ENCODE measurements at places on chromosomes 12 and 14.

- no peak for DNase-seq
These were observed 18.4 kb downstream of the SIVA1 start for GRCh38 chr14:104771374-104771773.

- no peak for DNase-seq
These were observed 706.9 kb upstream of the TMEM132C start for GRCh38 chr12:127560041-127560478.

- no peak for DNase-seq
These were observed 21.8 kb upstream of the EGLN3 start for GRCh38 chr14:33972583-33973081.

- no peak for DNase-seq
These were observed 107.8 kb downstream of the CALM1 start for GRCh38 chr14:90504643-90505042.

- DNase-seq, result no peak
These were observed 953.8 kb downstream of the TRHDE start for GRCh38 chr12:73225941-73226340.

GRCh38 chr14:77838831-77839511 is 39.1 kb downstream of the ADCK1 start:
- DNase-seq, result no peak

- no peak for DNase-seq
These were observed 50.5 kb downstream of the ATF7 start for GRCh38 chr12:53575502-53576249.

GRCh38 chr14:103330536-103330935 is 3.5 kb upstream of the EIF5 start:
- no peak for DNase-seq

DNA sequence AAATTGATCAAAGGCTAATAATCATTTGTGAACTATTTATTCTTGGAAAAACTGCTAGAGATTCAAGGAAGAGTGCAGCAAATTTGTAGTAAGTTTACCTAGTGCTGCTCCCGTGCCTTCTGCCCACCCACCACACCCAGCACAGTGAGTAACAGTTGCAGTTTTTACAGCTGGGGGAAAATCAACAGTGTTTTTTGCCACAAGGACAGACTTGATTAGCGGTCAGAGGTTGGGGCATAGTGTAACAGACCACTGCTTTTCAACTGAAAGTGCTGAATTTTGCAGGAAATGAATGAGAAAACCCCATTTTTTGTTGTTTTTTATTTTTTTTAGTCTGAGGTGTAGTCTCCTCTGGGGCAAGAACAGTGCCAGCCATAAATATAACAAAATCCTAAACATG is 7.5 kb upstream of the KLRK1 start:
- no peak for DNase-seq

GRCh38 chr14:81324011-81324410 is 76.1 kb downstream of the STON2 start:
- DNase-seq, result no peak

DNA sequence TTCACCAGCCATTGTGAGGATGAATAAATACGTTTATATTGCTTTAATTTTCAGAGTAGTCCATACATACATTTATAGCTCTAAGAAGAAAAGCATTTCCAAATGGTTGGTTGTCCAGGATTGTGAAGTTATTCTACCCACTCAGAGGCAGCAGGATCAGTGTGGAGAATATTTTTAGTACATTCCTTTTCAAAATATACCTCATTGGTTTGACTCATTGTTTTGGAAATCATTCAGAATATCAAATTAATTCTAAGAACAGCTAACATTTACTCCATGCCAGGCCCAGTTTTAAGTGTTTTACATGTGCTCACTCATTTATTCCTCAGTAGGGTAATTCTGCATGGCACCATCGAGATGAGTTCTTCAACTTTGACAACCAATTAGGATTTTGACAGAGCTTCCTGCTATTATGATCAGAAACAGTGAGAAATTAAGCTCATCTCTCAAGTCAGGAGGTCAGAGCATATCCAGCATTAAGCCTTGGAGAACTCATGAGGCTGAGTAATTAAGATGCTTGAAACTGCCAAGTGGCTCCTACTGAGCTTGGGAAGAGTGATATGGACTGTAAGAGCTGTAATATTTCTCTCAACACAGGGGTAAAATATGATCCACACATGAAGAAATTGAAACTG is 153.3 kb upstream of the CLEC14A start:
- DNase-seq, result no peak

DNA sequence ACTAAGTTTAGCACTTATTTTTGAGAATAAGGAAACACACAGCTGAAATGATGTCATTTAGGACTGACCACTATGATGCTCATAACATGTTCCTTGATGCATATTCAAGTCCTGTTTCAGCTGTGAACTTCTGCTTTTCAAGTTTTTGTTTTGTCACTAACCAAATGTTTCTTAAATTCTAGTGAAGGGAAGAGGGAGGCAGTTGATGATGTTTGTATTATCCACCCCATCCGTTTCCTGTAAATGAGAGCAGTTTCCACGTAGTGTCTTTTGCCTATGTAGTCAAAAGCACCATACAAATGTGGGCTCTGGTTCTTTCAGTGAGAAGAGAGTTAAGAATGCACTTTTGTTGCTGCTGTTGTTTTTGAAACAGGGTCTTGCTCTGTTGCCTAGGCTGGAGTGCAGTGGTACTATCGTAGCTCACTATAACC is 491.8 kb downstream of the PCNX1 start:
- DNase-seq, result no peak

- DNase-seq, result no peak
These were observed 569 bp upstream of the RGS6 start for GRCh38 chr14:71931492-71932228.

DNA sequence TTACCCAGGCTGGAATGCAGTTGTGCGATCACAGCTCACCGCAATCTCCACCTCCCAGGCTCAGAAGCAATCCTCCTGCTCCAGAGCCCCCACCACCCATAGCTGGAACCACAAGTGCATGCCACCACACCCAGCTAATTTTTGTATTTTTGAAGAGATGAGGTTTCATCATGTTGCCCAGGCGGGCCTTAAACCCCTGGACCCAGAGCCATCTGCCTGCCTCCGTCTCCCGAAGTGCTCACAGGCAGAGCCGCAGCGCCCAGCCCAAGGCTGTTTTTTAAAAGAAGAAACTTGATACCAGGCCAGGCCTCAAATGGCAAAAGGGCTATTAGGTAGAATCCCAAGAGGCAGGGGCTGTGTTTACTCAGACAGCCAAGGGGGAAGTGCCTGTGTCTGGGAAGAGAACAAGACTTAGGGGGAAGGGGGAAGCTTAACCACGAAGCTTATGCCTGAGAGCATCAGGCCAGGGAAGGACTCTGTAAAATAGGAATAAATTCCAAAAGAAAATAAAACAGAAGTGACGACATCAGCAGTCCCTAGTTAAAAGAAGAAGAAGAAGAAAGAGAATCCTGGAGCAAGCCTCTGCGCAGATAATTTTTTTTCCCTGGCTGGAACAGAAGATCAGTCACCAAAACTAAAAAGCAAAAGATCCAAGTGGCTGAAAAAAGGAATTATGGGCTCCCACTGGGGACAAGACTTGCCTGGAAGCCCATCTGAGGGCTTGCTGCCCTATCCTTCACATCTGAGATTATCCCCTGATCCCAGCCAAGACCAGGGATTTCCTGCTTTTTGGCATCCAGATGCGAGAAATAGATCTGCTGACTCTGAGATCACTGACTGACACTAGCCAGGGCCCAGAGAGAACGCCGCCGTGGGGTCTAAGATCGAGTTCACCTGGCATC is 170.5 kb downstream of the NDUFA12 start:
- no peak for DNase-seq

DNA sequence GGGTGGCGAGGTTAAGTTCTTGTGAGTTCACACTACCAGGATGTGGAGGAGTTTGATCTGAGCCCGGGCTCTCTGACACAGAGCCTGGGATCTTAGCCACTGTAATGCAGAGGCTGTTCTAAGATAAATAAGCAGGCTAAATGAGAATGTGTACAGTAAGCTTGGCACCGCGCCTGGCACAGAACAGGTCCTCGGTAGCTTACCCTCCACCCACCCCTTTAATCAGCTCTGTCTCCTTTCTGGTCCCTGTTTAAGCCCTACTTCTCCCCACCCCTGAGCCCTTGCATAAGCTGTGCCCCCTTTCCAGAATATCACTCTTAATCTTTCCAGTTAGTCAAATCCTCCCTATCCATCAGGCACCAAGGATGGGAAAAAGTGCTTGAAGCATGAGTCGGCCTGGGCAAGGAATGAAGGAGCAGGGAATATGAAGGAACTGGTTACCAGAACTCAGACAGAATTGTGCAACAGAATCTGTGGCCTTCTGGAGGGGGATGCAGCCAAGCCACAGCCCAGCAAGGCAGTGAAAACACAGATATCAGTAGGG is 32.8 kb upstream of the CMKLR1 start:
- DNase-seq, result no peak

- no peak for DNase-seq
These were observed 217.3 kb downstream of the ADGRD1 start for GRCh38 chr12:131171029-131171428.

DNA sequence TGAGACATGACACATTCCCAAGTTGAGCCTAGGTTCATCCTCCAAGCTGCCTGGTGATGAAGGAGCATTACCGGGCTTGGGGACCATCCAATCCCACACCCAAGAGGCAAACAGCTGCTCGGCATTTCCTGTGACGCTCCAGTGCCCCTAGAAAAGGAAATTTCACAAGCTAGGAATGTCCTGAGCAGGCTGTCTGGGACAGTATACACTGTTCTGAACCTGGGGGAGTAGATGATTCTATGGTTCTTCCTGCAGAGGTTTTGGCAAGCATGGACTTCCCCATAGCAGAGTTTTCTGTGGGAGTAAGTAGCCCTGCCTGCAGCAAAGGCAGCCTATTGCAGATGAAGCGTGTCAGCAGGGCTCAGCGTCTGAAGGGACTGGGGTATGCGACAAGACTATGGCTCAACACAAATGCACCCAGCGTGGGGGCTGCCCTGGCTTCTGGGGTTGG is 47.4 kb upstream of the SRSF5 start:
- no peak for DNase-seq

GRCh38 chr12:75155962-75156361 is 53.7 kb downstream of the KCNC2 start:
- DNase-seq, result no peak

DNA sequence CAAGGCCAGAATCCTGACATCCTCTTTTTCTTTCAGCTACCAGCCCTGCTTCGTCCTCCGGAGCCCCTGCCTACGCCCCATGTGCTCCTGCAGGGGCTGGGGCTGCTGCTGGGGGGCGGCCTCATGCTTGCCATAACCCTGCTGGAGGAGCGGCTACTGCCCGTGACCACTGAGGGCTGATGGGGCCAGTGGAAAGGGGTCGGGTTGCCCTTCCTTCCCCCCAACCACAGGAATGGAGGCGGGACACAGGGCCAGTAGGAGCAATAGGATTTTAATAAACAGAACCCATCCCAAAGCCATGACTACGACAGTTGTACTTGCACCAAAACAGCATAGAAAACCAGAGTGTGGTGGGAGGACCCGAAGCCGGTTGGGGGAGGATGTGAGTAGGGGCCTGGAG is 7.7 kb downstream of the SLC39A5 start:
- DNase-seq, result no peak

DNA sequence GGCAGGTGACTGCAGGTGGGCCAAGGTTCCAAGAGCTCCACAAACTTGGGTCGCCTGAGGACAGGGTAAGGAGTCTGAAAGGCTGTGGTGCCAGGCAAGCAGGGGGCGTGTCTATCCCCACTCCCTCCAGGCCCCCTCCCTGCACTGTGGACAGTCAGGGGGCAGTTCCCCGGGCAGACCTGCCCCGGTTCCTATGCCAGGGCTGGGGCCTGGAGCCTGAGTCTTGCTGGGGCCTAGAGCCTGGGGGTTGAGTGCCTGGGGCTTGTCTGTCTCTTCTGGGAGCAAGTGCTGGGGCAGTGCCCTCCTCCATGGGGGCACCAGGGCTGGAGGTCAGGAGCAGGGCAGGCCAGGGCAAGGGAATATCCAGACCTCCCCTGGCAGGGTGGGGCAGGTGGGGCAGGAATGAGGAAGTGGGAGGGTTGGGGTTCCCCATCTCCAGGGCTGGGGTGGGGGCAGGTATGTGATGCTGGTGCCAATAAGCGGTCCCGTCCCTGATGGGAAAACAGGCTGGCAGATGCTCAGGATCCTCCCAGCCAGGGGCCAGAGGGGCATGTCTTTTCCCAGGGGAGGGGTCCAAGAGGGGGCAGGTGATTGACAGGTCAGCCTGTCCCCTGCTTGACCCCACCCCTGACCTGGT is 11.9 kb upstream of the TNFAIP2 start:
- no peak for DNase-seq

DNA sequence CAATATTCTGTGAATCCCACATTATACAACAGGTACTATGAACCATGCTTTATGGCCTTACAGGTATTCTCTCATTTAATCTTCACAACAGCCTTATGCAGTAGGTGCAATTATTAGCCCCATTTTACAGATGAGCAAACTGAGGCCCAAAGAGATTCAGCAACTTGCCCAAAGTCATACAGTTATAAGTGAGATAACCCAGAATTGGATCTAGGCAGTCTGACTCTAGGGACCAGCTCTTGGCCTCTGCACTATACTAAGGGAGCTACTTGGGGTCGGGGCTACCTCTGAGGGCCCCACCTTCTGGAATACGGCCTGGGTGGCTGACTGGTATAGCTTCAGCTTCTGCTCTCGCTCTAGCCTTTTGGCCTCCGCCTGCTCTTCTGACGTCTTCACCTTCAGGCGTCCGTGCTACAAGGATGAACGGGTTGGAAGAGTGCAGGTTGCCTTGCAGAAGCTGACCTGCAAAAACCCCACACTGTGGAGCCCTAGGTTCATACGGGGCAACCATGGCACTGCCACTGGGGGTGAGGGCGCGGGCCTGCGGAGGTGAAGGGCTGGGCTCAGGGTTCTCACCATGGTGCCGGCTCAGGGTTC is 762 bp downstream of the RABGGTA start:
- DNase-seq, result no peak

DNA sequence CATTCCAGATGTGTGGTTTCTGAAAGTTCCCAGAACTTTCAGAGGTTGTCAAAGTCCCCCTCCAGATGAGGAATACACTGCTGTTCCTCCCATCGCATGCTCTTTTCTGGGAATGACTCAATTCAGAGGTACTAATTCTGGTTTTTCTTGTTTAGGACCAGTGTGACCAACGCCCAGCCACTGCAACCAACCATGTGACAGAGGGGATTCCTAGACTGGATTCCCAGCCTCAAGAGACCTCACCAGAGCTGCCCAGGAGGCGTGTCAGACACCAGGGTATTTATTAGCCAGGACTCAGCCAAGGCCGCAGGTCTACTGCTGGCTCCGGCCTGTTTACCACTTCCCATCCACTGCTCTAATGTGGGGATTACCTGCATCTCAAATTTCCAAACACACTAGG is 24.2 kb downstream of the TRAFD1 start:
- no peak for DNase-seq
